Right kidney (tissue), 9 donors: ENCODE measurements at places on chromosomes 1 and 21.

- DNase-seq: peak; percentile 61
These were observed 36.6 kb downstream of the CAPZB start for GRCh38 chr1:19448491-19449439.

DNA sequence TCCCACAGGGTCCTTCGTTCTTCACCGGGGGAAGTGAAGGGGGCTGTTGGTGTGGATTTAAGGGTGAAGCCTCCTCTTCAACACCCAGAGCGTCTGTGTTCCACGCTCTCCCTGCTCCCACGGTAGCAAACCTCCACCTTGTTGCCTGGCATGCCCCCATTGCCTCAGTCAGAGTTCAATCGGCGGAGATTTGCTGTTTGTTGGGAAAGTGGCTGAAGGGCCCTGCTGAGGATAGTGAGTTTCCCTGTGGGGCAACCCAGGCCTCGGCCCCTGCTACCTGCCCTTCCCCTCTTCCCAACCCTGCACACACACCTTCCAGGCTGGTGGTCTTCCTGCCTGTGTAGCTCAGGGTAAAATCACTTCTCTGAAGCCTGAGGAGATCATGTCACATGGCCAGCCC, 60.5 kb downstream of the TOR1AIP2 start:
- no peak for DNase-seq

- no peak for DNase-seq
These were observed 932 bp downstream of the RPF1 start for GRCh38 chr1:84479998-84480397.

DNA sequence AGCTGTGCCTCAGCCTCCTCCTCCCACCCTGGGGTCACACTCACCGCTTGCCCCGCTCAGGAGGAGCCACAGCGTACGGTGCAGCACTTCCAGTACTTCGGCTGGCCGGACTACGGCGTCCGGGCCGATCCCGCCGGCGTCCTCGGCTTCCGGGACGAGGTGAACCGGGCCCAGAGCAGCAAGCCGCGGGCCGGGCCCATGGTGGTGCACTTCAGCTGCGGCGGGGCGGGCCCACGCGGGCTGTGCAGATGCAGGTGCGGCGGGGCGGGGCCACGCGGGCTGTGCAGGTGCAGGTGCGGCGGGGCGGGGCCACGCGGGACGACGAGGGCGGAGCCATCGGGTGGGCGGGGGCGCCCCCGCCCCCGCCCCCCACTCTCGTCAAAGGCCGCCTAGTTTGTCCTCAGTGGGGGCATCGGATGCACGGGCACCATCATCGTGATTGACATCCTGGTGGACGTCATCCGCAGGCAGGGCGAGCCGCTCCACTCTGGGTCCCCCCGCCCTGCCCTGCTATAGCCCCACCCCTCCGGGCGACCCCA, 5.5 kb downstream of the RNF223 start:
- DNase-seq: peak; percentile 70

DNA sequence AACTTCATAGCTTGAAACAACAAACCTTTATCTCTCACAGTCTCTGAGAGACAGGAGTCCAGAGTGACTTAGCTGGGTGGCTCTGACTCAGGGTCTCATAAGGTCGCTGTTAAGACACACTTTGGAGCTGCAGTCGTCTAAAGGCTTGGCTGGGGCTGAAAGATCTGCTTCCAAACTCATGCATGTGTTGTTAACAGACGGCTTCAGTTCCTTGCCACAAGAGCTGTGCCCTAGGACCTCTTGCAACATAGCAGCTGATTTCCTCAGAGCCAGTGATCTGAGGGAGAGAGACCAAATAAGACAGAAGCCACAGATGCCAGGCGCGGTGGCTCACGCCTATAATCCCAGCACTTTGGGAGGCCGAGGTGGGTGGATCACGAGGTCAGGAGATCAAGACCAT, 176.8 kb downstream of the DISC1 start:
- no peak for DNase-seq

DNA sequence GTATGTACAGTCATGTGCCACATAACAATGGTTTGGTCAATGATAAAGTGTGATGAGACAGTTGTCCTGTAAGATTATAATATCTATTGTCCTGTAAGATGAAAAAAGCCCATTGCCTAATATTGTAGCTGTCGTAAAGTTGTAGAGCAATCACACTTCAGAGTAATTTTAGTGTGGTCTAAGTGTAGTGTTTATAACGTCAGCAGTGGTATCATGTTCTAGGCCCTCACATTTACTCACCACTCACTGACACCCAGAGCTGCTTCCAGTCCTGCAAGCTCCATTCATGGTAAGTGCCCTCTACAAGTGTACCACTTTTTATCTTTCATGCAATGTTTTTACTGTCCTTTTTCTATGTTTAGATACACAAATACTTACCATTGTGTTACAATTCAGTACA, 259.9 kb upstream of the RAB4A start:
- no peak for DNase-seq

DNA sequence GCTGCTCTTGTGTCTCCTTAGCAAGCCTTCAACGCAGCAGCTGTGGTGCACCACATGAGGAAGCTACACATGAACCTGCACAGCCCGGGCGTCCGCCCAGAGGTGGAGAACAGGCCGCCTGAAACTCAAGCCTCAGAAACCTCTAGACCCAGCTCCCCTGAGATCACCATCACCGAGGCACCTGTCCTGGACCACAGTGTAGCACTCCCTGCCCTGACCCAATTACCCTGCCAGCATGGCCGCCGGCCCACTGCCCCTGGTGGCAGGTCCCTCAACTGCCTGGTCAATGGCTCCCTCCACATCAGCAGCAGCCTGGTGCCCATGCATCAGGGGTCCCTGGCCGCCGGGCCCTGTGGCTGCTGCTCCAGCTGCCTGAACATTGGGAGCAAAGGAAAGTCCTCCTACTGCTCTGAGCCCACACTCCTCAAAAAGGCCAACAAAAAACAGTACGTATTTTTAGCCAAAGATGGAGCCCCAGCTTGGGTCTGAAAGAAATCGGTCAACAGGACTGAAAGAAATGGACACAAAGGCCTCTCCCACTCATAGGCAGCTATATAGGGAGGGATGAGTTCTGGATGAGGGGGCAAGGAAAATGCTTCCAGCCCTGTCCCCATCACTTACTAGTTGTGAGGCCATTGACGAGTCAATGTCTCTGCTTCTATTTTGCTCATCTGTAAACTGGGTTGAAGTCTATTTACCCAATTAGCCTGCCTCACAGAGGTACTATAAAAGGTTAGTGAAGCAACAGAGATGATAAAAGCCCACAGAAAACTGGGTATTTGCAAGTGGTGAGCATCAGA, 28.5 kb downstream of the CAMK1G start:
- no peak for DNase-seq

DNA sequence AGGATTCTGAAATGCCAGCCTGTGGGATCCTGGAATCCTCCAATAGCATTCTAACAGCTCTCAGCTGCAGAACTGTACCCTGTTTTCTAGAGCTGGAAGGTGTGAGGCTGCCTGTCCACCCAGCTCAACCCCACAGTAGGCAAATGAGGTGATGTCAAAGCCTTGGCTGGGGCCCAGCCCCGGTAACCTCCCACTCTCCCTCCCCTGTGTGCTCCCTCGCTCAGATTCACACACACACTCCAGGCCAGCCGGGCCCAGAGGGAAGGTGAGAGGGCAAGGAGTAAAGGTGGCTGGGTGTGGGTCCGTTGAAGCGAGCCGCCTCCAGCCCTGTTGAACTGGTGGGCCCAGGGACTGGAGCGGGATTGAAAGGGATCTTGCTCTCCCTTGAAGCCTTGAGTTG, at the start of gene BSND:
TSS of gene BSND (plus strand) at position 257 of the 400 bp plus-strand sequence. CDS start 254 bp downstream, outside the sequence.
- DNase-seq: no peak
